ENCODE measurements at places on chromosomes 6 and 20.

- peak; percentile 4 for DNase-seq
Measured at GRCh38 chr6:52227495-52227894, 16.8 kb downstream of the IL17F start.

GRCh38 chr6:27502508-27503435 lies 29.9 kb upstream of the ZNF184 start:
- peak; percentile 82 for DNase-seq

GRCh38 chr6:127262896-127263295 lies 3.8 kb upstream of the RNF146 start:
- no peak for DNase-seq

GRCh38 chr6:143677577-143677890 lies 231 bp upstream of the PHACTR2 start:
- DNase-seq: no peak

DNA sequence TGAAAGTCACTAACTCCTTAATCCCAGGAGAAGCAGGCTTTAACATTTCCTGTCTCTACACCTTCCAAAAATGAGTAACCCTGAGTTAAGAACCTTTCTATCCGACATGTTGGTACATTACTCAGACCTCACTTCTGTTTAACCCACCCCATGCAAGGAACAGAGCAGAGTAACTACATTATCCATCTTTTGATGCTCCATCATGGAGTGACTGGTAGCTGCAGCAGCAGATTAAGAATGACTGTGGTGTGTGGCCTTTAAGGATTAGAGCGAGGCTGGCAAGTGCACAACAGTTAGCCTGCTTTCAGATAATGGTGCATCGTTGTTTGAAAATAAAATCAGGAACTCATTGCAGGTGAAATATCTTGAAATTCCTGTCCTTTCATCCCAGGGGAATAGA lies 2.0 kb downstream of the TRAF3IP2 start:
- DNase-seq: no peak

DNA sequence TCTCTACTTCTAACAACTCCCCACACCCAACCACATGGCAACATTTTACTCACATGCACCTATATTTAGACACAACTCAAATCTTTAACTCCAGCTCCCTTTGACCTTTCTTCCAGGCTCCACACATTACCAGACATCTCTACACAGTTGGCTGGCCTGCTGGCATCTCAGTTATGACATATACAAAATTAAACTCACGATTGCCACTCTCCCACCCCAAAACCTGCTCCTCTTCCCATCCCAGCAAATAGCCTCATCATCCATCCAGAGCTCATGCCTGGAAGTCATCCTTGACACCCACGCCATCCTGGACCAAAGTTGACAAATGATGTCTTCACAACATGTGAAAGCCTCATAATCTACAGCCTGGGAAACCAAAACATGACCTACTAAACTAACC lies 176.6 kb downstream of the PKHD1 start:
- DNase-seq: peak; percentile 98

DNA sequence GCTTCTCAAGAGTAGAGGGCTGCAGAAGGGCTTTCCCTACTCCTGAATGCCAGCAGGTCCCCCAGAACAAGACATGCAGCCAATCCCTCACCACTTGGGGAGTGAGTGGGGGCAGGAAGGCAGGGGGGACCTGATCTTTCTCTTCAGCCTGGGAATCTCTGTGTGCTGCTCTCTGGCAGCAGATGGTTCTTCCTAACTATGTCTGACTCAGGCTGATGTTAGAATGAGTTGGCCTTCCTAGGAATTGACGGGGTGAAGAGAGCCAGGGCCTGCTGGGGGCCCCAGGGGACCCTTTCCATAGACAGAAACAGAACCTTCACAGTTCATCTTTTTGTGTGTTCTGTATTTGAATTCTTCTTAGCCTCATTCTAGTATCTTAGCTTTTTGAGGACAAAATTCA lies 29.0 kb upstream of the TCP11 start:
- DNase-seq: no peak
